ENCODE measurements at places on chromosomes 1 and 21.

DNA sequence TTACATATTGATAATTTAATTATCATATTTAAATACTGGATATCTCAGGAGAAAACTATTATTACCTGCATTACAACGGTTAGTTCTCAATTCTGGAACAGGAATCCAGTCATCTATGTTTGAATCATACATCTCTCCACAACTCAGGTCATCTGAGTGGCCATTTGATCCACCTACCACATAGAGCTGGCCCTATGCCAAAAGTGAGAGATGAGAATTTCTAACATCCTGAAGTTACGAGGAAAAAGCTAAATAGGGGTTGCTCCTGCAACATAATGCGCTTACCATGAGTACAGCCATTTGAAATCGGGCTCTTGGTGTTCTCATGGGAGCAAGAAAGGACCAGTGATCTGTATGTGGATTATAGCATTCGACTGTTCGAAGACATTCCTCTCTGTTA is 16.9 kb downstream of the IVNS1ABP start:
- no peak for DNase-seq

- DNase-seq, result no peak
Measured at GRCh38 chr1:14650951-14651350, 52.5 kb downstream of the KAZN start.

GRCh38 chr1:87928623-87929022 is 599.9 kb downstream of the LMO4 start:
- DNase-seq, result no peak

DNA sequence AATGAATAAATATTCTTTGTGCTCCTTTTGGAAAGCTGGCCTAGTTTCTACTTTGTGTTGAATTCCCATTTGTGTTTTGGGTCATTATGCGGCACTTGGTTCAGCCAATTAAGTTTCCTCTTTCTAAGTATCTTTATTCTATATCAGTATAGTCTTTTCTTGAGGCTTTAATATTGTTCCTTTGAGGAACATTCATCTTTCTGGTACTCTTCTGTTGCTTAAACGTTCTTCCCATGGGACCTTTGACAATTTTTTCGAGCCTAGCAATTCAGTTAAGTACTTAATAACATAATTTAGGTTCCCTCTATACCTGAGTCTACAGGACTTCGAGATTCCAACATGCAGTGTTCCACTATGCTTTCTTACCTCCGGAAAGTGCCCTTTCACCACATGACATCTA is 24.9 kb downstream of the ZBTB40 start:
- DNase-seq, result no peak

- DNase-seq, result peak; percentile 19
Measured at GRCh38 chr1:174021591-174022079, 522 bp downstream of the RC3H1 start.

GRCh38 chr1:112470966-112471365 is 37.8 kb upstream of the WNT2B start:
- no peak for DNase-seq

GRCh38 chr1:156471496-156472490 is 28.8 kb downstream of the MEF2D start:
- DNase-seq, result no peak

GRCh38 chr1:8241417-8242014 is 76.4 kb upstream of the SLC45A1 start:
- no peak for DNase-seq

DNA sequence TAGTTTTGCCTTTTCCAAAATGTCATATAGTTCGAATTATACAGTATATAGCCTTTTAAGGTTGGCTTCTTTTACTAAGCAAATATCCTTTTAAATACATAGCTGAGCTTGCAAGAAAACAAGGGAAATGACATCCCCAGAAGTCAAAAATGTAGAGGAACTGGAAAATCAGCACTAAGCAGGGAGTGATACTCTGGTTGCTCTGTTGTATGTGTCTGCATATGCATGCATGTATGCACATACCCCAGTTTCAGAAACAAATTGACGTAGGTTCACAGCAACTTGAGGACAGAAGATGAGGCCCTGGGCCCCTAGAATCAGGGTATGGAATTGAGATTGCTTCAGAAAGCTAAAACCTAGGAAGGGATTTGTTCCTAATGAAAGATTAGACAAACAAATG is 75.1 kb upstream of the GNG4 start:
- no peak for DNase-seq

- no peak for DNase-seq
Measured at GRCh38 chr1:16409536-16410152, 27.6 kb downstream of the SPATA21 start.

DNA sequence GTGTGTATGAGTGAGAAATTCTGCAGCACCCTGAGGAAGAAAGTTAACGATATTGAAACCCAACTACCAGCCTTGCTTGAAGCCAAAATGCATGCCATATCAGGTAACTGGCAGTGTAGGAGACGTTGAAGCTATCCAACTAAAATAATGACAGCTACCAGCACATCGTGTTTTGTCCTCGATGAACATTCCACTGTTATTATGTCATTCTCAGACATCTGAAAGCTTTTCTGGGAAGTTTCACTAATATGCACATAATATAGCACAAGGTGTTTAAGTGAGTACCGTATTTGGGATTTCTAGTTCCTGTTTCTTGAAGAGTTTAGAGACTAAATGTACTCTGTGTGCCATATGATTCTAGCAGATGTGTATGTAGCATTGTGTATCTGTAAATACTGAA is 173.5 kb downstream of the DISC1 start:
- no peak for DNase-seq

GRCh38 chr1:204920967-204921366 is 50.3 kb downstream of the NFASC start:
- no peak for DNase-seq

GRCh38 chr1:163174524-163175437 is 27.9 kb downstream of the RGS5 start:
- peak; percentile 1 for DNase-seq

GRCh38 chr1:111538343-111539025 is 35.1 kb upstream of the ADORA3 start:
- no peak for DNase-seq

GRCh38 chr1:184649451-184649888 is 105.2 kb downstream of the EDEM3 start:
- no peak for DNase-seq

DNA sequence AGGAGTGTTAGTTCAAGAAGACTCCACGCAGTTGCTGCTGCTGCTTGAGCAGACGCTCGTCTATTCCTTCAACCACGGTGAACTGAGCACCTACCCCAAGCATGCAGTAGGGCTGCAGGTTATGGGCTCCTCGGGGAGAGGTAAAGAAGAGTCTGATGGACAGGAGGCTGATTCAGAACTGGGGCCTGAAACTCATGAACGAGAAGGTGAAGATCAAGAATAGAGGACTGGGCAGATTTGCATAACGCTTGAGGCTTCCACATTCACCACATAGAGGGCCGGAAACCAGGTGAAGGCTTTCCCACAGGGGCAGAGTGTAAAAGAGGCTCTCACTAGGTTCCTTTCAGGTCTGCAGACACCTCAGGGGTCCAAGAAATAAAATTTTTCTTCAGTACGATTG is 9.1 kb downstream of the ABCA4 start:
- DNase-seq, result no peak

- DNase-seq, result no peak
Measured at GRCh38 chr1:107541412-107541811, 400.6 kb downstream of the NTNG1 start.

GRCh38 chr1:116343019-116343418 is 30.0 kb upstream of the ATP1A1 start:
- DNase-seq, result no peak

GRCh38 chr1:168470901-168471431 is 72.8 kb downstream of the XCL2 start:
- no peak for DNase-seq

DNA sequence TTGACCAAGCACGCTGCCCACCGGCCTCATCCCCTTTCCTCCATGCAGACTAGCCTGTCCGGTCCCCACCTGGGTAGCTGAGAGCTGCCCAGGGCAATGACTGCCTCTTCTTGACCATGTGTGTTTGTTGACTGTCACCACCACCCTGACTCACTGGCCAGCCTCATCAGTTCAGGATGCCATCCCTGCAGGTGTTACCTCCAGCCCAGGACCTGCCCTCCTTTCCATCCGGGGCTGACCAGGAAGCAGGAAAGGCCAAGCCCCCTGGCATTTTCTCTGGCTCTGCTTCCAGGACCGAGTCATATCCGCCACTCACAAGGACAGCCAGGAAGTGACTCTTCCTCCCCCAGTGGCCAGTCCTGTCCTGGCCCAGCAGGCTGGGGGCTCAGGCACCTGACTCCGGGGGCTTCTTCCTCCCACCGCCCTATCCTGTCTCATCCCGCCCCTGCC is 17.1 kb downstream of the EPHA2 start:
- no peak for DNase-seq
